ENCODE measurements at places on chromosomes 6 and 20.

DNA sequence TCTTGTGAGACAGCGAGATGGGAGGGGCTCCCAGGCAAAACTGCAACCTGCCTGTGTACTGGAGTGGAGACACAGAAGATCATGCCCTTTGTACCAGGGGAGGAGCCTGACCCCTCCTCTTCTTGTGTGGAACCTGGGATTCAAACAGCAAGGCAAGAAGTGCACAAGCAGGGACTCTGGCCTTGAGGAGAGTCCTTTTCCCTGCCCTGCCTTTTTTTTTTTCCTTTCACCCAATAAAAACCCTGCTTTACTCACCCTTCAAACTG lies 251.8 kb upstream of the OPRM1 start:
- no peak for DNase-seq

- DNase-seq, result peak; percentile 100
These were observed 831 bp upstream of the BCL2L1 start for GRCh38 chr20:31723319-31724078.

GRCh38 chr20:39206899-39207564 lies 244.9 kb downstream of the DHX35 start:
- no peak for DNase-seq

DNA sequence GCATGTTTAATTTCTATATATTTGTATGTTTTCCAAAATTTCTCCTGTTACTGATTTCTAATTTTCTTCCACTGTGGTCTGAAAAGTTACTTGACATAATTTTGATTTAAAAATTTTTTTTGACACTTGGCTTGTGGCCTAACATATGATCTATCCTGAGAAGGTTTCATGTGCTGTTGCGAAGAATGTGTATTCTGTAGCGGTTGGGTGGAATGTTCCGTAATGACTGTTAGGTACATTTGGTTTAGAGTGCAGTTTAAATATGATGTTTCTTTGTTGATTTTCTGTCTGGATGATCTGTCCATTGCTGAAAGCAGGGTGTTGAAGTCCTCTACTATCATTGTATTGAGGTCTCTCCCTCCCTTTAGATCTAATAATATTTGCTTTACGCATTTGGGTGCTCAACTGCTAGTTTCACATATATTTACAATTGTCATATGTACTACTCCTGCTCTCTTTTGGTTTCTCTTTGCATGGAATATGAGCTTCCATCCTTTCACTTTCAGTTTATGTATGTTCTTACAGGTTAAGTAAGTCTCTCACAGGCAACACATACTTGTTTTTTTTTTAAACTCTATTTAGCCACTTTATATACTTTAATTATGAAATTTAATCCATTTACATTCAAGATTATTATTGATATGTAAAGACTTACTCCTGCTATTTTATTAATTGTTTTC lies 19.5 kb upstream of the EDN1 start:
- DNase-seq, result no peak

GRCh38 chr6:76275746-76276145 lies 203.3 kb upstream of the IMPG1 start:
- DNase-seq, result no peak

- DNase-seq, result no peak
These were observed 5.4 kb upstream of the CPXM1 start for GRCh38 chr20:2805689-2806350.

GRCh38 chr20:49319208-49319809 lies 41.5 kb upstream of the ZNFX1 start:
- DNase-seq, result no peak

DNA sequence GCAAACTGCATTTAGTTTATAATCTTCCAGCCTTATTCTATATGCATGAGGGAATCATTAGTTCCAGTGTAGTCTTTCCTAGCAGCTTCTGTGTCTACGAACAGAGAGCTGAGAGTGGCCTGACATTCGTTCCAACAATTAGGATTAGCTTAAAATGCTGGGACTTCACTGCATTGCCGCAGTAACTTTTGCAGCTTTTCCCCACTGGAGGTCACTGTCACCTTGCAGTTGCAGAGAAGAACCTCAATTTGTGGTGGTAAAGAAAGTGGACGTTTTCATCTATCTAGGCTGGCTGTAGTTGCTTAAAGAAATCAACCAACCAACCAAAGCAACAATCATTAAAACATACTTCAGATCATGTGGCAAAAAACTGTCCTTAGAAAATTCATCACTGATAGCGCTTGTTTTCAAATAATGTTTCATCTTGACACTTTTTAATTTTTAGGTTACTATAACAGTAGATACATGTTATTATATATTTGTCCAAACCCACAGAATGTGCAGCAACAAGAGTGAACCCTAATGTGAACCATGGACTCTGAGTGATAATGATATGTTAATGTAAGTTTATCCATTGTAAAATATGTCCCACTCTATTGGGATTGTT lies 12.2 kb downstream of the MYLK4 start:
- DNase-seq, result peak; percentile 64

DNA sequence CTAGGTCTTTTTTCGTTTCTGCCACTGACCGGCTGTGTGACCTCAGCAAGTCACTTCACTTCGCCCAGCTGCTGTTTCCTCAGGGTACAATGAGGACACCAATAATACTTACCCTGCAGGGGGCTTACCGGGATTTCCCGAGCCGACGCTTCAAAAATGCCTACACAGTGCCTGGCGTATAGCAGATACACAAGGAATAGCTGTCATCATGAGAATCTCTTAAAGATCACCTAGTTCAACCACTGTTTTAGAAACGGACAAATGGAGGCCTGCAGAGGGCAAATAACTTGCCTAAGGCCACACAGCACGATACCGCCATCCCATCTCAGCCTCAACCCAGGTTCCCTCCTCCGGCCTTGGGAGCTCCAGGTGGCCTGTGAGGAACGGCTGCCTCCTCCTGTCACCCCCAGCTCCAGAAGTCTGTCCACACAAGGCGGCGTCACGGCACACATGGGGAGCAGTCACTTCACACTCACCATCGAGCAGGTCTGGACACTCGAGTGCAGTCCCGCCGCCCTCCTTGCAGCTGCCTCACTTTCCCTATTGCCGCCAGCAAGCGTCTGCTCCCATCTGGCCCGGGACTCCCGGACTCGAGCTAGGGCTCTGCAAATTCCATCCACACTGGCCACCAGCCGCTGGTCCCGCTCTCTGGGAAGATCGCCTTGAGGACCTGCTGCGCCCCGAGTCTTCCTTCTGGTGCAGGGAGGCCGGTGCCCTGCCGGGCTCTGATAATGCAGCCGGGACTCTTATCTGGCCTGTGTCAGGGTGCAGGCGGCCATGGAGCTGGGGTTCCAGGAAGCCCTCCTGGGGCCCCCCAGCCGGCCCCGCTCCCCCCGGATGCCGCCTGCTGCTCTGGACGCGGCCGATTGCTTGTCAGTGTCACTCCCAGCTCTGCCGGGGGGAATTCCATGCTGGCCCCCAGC lies at the start of gene RIPOR3:
Gene RIPOR3, minus strand, starts transcription at position 893 of the 923 bp plus-strand sequence. Its CDS starts 414 bp downstream, at position 479.
- DNase-seq, result no peak

- no peak for DNase-seq
These were observed 429.0 kb downstream of the PREX1 start for GRCh38 chr20:48398506-48399449.

GRCh38 chr6:64580346-64580745 lies 944.7 kb downstream of the PHF3 start:
- no peak for DNase-seq

DNA sequence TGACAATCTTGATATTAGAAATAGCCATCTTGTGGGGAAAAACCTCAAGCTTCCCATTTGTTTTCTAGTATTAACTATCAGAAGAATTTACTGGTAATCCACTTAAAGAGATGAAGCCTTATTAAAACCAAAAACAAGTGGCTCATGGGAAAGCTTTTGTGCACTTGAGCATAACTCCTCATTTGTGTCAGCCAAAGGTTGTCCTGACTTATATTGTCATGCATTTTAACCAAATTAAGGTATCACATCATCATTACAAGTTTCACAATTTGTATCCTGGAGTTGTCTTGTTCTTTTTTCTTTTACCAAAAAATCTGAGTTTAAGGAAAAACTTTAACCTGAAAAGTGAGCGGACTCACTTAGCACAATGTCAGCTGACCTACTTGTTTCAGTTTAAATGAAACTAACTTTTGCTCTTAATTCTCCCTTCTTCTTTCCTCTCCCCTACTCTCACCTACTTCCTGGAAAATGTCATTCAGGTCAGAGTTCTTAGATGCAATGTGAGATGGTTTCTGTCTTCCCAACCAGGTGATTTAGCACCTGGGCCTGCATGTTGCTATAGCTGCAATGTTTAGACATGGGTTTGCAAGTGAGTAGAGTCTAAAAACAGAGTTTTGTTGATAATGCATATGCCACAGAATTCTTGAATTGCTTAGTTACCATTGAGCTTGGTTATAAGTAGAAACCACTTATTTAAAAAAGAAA lies 82.8 kb downstream of the TNFAIP3 start:
- DNase-seq, result no peak

- no peak for DNase-seq
These were observed 140.1 kb upstream of the SNX9 start for GRCh38 chr6:157682856-157683481.

- no peak for DNase-seq
These were observed 77.5 kb downstream of the UST start for GRCh38 chr6:148824291-148824690.

All from Calu3 (cell line).